ENCODE measurements at places on chromosomes 1 and 21.

GRCh38 chr1:175268720-175269119 is 76.1 kb upstream of the KIAA0040 start:
- no peak for DNase-seq

DNA sequence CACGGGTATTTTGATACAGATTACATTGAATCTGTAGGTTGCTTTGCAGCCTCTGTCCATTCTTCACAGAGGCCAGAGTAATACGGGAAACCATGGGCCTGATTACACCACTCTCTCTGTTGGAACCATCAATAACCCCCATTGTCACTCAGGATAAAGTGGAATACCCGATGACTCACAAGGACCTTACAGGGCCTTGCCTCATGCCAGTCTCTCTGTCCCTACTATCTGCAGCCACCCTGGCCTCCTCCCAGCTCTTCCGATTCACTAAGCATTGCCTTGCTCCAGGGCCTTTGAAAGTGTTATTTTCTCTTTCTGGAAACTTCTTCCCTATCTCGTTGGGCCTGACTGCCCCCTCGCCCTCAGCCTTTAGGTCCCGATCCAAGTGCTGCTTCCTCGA is 61.7 kb downstream of the HMGB4 start:
- no peak for DNase-seq

DNA sequence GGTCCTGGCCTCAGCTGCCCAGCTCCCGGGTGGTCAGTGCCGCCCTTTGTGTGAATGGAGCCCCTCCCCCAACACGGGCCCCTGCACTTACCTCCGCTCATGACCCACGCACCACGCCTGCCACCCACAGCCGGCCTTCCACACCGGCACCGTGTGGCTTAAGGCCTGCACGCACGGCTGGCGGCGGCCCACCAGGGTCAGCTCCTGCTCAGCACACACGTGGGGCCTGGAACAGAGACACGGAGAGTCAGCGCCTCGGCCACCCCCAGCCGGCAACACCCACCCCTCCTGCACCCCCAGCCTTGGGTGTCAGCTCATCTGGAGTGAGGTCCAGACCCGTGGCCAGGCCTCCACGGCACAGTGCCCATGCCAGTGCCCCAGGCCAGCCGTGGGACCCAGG is 8.9 kb downstream of the MEGF6 start:
- DNase-seq: no peak

GRCh38 chr1:10509809-10510509 is 35.2 kb downstream of the PEX14 start:
- no peak for DNase-seq

- no peak for DNase-seq
Observed at GRCh38 chr1:237324226-237324625, 282.2 kb downstream of the RYR2 start.

GRCh38 chr1:230745071-230745470 is 2.1 kb upstream of the CAPN9 start:
- DNase-seq: no peak

- DNase-seq: no peak
Observed at GRCh38 chr1:97013941-97014340, 292.4 kb downstream of the PTBP2 start.

DNA sequence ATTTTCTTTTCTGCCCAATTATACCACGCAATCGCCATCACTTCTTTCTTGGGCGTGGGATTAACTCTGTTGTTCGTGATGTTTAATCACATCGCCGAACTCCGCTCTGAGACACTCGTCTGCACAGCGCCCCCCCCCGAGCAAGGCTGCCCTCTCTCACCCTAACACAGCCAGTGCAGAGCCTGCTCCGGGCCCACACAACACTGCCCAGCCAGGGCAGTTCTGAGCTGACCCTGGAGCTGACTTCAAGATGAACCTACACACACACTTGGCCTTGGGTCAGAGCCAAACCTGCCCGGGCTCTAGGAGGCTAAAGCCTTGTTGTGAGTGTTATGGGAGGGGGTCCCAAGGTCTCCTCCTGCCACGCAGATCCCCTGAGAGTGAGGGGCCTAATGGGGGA is 64.6 kb upstream of the LRP8 start:
- no peak for DNase-seq

GRCh38 chr1:230498704-230499103 is 72.6 kb upstream of the PGBD5 start:
- DNase-seq: no peak

- DNase-seq: no peak
Observed at GRCh38 chr1:187873126-187873525, 1044.4 kb downstream of the PLA2G4A start.

DNA sequence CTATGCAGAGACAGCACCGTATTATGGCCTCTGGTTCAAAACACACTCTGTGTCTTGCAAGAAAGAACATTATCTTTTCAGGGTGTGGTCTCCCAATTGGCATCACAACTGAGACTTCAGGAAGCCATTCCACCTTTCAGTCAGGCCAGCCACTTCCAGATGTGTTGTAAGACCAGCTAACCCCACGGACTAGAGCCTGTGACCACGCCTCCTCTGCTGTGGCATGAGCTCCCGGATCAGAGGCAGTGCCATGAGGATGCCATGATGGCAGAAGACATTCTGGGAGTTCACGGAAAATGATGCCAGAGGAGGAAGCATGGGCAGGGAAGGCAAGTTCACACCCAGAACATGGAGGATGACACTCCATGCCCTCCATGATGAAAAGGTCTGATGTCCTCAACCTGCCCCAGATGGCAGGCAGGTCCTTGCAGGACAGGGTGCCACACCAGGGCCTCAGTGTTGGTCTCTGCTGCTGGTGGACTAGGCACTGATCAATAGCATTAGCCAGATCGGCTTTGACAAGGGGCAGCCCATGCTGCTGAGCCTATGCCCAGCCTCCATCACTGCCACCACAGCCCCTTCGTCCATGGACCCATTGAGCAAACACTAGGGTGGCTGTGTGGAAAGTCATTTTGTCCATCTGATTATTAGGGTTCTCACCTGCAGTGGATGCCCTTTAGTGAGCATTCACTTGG is 341.6 kb downstream of the MATN1 start:
- no peak for DNase-seq

DNA sequence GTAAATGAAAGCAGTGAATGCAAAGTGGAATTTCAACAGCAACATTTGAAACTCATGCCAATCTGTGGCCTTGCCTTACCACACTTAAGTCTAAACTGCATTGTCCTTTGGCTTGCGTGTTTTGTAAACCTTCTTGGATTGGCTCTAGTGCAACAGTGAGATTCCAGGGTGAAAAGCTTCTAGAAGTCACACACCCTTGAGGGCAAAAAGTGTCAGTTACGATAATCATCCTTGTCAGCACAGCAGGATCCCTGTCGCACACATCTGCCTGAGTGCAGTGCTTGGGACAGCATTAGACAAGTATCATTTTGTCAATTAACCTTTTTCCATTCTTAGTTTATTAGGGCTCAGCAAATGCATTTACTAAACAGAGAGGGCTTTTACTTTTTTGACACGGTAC is 243.4 kb upstream of the PTBP2 start:
- no peak for DNase-seq

DNA sequence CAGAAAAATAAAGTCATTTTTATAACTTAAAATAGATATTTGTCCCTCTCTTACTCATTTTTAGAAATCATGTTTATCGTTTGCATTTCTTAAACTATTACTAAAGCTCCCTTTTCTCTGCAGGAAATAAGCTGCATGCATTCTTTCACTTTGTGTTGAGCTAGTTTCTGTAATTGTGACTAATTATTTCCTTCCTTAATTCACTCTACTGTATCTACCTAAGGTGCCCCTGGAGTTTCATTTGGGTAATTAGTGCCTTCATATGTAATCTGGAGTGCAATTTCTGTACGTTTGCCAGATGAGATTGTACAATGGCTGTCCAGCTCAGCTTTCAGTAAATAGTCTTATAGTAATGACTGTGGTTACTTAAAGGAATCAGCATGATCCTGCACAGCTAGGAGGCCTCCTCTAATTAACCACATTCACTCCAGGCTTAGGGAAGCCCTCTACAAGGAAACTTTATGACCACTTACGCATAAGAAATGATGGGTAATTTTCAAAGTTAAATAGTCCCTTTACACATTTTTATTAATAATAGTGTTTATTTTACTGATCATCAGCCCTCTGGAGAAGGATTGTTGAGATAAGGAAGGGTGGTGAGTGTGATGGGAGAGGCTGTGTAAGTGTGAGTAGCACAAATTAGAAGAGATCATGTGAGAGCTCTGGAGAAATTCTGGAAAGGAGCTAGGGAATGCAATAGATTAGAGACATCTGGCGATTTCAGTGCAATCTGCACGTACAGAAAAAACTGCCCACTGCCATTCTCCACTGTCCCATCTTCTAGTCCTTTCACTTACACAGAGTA is 86.8 kb downstream of the LRRC8C start:
- peak; percentile 24 for DNase-seq

DNA sequence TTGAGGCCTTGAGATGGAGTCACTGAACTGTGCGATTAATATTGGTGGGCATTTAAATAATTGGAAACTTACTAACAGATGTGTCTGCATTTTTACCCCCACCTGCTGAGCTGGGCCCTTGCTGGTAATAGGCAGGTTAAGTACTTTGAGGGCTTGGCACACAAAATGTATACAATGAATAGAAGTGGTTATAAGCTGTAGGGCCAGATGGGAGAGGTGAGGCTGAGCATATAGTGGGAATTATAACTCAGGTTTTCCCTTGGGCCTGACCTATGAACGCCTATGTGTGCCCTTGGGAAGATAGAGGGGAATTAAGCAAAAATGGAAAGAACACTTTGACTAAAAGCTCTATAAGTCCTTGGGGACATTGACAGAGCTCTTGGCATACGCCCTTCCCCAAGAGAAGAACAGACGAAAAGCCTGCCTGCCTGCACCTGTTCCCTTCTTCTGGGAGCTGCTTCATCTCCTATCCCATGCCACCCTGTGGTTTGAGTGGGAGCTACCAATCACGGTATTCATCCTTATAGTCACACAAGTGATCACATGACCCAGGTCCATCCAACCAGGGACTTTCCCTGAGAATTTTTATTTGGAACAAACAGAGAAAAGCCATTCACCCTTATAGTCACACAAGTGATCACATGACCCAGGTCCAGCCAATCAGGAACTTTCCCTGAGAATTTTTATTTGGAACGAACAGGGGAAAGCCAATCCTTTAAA is 260.7 kb upstream of the CSF3R start:
- no peak for DNase-seq

DNA sequence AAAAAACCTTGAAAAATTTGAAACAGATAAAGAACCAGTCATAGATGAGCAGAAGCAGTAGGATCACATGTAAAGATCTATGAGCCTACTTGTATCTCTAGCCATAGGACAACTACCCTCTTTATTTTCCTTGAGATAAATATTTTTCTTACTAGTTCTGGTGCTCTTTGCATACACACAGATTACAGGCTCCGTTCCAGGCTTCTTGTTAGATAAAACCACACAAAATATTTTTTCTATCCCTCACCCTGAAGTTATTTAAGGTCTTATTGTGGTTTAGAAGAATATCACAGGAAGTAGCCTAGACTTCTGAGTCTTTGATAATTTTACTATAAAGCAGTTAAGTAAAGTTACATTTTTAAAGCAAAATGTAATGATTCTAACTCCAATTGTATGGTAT is 512.2 kb downstream of the NEGR1 start:
- peak; percentile 62 for DNase-seq

DNA sequence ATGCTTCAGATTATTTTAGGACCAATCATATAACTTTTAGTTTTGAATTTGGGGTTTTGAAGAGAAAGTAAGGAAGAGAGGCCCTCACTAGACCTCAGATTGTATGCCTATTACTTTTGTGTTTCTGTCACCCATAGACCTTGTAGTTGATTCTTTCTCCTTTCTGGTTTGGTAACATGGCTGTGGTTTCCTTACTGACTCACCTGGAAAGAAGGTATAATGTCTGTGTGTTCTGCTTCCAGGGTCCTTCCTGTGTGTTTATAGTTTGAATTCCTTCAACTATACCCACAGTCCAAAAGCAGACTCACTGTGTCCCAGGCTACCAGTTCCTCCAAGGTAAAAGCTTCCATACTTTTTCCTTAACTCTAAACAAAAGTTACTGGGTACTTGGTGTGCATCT is 8.1 kb downstream of the SLC44A3 start:
- no peak for DNase-seq

GRCh38 chr1:55153031-55153430 is 62.1 kb downstream of the USP24 start:
- DNase-seq: no peak

DNA sequence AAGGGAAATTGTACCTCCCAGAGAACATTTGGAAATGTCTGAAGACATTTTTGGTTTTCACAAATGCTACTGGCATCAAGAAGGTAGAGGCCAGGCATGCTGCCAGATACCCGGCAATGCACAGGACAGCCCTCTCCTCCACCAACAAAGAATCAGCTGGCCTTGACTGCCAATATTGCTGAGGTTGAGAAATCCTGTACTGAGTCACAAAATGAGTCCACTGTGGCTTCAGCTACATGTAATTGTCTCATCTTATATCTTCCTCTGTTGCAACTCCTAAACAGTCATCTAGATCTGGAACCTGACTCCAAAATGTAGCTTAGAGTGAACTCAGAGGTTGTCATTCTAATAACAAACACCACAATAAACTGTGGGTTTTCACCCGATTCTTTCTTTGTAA is 327.5 kb upstream of the POGK start:
- DNase-seq: no peak

DNA sequence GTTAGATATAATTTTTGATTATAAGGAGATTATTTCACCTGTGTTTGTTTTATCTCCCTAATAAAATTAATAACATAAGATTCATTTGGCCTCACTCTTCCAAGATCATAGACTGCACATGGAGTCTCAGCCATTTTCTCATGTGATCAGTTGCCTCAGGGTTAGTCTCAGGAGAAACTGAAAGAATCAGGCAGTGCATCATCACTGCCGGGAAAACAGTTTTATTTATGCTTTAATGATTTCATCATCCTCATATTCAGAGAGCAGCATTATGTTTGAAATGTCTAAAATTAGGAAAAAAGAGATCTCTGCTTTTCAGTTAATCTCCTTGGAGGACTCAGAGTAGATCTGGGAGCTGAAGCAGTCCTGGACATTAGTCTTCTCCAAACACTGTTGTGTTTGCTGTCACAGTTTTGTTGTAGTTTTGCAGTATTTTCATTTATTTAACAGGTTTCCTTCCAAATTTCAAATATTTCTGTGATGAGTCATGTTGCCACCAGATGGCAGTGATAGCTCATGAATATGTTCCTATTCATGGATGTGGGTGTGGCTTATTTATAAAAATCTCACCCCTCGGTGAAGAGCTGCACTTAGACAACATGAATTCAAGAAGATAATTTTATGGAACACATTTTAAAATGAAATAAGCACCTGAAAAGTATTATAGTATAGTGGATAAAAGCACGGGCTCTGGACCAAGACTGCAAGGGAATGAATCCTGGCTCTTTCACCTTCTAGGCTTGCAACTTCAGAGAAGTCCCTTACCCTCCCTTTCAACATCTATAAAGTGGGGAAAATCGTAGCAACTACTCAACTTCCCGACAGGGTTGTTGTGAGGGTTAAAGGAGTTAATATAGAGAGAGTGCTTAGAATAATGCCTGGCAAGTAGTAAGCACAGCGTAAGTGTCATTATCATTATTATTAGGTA is 31.2 kb downstream of the CHD1L start:
- peak; percentile 42 for DNase-seq

GRCh38 chr1:31227891-31228568 is 11.7 kb downstream of the NKAIN1 start:
- DNase-seq: no peak
